ENCODE measurements at places on chromosomes 4 and X.

- no peak for DNase-seq
Measured at GRCh38 chrX:33385546-33385945, 174.2 kb upstream of the DMD start.

DNA sequence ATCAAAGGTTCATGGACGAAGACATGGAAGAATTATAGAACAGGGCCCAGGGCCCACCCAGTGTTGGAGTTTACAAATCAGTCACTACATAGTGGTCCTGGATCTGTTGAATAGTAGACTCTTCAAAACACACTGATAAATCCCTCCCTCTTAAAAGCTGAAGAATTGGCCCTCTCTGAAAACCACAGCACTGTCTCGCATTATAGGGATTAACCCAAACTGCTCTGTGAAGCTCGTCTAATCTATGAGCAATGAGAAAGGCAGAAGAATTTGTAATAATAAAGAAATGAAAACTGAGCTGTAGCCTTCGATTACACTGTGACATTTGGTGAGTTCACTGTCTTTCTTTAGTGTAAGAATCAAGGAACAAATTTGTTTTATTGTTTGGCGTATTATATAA is 92.5 kb upstream of the ZFP42 start:
- no peak for DNase-seq

GRCh38 chr4:156751486-156751885 is 220.1 kb downstream of the PDGFC start:
- no peak for DNase-seq

DNA sequence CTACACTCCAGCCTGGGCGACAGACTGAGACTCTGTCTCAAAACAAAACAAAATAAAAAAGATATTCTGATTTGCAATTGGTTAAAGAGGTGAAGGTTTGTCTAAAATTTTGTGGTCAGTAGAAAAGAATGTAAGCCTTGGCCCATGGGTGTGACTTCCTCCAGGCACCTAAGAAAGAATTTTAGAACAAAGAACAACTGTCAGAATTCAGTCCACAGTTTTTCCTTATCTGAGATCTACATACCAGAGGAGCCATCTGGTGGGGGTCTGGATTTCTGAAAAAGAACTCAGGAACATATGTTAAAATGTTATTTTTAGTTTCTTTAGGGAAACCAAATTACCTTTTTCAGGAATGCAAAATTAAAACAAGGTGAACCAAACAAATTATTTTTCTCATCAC is 434.1 kb downstream of the ANKRD50 start:
- no peak for DNase-seq

DNA sequence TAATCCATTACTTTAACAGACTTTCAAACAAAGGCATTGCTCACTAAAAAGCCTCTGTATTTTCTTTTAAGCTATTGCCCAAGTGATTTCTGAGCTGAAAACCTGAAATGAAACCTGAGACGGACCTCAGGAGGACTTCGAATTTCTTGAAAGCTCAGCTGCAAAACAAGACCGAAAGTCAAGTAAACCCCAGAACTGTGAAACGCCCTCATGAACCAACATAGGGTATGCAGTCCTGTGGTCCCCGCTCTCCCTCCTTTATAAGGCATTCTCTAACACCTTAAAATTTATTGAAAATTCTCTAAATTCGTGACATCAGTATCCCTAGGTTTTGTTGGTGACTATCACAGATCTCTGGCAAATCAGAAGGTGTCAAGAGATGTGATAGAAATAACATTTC is 91.8 kb downstream of the SHISA3 start:
- no peak for DNase-seq

- DNase-seq = no peak
Measured at GRCh38 chrX:43876680-43877079, 5.6 kb downstream of the MAOB start.

GRCh38 chr4:183286590-183287308 is 33.3 kb downstream of the CLDN22 start:
- no peak for DNase-seq

DNA sequence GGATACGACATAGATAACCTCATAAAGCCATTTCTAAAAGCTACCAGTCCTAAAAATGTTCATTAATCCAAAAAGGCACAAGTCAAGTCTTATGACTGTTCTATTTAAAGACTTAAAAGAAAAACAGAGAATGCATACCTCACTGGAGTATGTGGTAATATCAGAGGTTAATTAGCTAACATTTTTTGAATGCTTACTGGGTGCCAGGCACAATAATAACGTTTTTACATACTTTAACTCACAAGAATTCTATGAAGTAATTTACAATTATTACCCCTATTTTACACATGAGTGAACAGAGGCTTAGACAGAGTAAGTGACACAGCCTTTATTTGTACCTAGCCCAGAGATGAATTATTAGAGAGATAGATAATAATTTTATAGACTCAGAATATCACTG is 207.5 kb downstream of the PDGFC start:
- no peak for DNase-seq

- no peak for DNase-seq
Measured at GRCh38 chr4:3307891-3308575, 15.2 kb downstream of the RGS12 start.

DNA sequence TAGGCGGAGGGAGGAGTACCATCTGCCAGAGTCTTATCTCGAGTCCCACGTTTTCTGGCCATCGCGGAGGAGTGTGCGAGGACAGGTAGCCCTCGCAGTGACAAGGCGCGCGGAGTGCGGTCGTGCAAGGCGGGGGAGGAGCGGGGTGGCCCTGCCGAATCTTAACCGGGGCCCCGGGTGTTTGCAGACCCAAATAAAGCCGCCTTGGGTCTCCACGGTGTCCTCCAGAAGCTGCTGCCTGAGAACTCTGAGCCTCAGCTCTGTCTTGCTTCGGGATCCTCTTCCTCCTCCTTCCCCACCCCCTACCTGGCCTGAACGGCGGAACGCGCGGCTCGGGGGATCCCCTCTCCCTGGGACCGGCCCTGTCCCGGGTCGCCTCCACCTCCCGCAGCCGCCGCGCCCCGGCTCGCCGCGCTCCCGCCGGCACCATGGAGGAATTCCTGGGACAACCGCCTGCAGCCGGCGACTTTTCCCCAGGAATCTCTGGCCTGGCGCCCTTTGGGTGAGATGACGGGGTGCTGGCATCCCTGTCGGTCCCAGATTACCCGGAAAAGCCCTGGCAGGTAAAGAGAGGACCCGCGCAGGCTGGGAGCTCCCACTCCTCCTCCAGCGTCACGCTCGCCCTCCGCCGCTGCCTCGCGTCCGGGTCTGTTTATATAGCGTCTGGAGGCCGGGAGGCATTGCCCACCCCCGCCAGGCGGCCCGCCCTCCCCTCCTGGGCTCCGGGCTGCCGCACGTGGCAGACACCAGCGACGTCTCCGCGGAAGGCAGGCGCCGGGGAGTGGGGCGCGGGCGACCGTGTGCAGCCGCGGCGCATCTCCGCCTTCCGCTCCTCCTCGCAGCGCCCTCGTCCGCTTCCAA is at the start of gene GALNTL6:
Gene GALNTL6 (plus strand): TSS at position 740 of the 861 bp plus-strand sequence.
- DNase-seq = no peak

- no peak for DNase-seq
Measured at GRCh38 chr4:1495416-1496115, 89.3 kb upstream of the NKX1-1 start.

DNA sequence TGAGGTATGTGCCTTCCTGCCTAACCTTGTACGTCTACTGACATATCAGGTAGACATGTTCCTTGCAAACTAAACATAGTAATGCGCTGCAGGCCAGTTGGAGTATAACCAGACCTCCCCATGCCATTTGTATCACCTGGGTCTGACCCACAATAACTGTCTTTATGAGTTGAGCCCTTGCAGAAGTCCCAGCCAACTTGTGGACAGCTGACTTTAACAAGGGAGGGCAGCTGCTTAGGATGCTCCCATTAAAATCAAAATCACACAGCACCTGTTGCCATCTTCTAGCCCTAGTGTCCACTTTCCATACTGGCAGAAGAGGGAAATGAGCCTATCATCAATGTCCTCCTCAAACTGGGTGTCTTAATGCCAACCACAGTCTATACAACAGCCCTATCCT is 41.6 kb downstream of the KANTR start:
- DNase-seq = no peak

DNA sequence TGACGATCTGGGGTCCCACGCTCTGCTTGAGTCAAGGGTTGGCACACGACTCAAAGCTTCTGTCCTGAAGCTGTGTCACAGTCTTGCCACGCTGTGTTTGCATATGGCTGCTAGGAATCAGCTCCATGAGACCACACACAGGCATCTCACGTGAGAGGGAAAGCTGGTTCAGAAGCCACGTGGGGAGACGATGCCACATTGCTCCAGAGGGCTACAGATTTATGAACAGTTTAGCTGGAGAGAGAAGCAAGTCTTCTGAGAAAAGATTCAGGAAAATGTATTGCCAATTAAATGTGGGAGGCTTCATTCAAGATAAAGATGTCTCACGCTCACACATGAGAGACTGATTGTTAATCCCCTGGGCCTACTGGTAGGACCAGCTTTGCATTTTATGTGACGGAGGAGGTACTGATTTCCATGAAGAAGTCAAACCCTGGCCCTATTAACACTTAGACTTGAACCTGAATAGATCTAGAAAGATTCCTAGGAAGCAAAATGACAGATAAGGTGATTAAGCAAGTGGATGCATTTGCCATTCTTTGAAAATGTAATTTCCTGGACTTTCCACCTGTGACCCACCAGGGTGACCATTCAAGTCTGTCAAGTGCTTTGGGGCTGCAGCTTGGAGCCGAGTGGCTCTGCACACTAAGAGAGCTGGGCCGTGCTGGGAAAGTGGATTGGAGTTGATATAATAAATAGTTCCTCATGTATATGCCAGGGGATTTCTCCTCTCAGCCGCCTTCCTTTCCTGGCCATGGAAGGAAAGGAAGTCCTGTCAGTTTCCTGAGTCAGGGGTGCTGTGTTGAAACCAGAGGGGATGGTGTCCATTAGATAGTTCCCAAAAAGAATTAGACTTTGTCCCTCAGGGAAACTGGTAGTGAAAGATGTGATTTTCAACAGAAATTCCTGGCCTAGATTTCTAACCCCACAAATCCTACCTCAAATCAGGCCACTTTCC is 29.0 kb downstream of the ENPP6 start:
- no peak for DNase-seq

DNA sequence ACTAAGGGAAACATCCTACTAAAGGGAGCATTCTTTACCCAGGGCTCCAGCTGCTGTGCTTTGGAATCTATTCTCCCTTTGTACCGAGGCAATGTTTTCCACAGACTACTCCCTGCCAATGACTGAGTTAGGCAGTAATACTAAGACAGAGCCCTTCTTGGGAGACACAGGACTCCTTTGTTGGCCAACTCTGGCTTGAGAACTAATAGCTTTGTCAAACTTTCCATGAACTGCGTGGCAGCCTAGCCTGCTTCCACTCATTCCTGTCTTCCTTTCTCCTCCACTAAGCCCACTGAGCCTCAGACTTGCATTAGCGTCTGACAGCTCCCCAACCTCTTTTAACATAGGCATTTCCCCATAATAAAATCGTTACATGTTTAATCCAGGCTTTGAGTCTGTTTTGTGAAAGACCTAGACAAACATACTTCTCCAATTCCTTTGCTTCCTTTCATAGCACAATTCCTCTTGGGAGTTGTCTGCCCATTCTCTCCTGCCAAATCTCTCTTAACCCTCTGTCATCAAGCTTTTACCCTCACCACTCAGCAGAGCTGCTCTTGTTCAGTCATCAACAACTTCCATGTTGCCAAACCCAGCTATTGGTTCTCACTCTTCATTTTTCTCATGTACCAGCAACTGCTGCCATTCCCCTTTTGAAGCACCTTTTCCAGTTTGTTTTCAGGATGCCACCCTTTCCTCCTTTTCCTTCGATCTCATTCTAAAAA is 300.3 kb upstream of the IGFBP7 start:
- DNase-seq = no peak

DNA sequence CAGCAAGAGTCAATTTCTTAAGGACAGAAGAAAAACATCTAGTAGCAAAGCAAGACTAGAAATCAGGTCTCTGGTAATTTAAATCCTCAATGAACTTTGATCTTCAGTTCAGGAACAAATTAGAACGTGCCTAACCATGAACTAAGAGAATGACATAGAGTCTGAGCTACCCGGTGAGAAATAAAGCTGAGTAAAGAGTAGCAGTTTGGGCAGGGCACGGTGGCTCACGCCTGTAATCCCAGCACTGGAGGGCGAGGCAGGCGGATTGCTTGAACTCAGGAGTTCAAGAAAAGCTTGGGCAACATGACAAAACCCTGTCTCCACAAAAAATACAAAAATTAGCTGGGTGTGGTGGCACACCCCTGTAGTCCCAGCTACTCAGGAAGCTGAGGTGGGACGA is 37.7 kb downstream of the ACE2 start:
- DNase-seq = no peak

GRCh38 chr4:153432965-153433753 is 33.0 kb upstream of the TMEM131L start:
- peak; percentile 70 for DNase-seq

DNA sequence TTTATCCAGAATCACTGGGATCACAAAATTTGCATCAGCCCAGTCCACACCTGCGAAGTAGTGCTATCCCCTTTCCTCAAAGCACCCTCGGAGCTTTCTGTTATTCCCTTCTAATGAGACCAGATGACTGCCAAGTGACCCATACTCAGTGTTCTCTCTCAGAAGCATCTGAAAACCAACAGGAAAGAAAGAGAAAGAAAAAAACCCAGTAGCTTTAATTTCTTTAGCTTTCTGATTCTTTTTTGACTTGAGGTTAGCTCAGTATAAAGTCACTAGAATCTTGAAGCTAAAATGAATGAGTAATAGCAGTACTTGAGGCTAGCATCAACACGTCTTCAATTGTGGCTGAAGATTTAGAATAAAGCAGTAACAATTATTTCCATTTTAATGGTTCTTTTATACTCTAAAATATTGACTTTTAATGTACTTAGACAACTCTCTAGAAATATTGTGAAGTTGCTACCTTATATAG is 124.4 kb downstream of the ANK2 start:
- DNase-seq = no peak

- peak; percentile 57 for DNase-seq
Measured at GRCh38 chr4:174714393-174715211, 114.4 kb downstream of the GLRA3 start.

GRCh38 chr4:163588532-163588931 is 94.0 kb downstream of the TMA16 start:
- no peak for DNase-seq

- no peak for DNase-seq
Measured at GRCh38 chrX:142663330-142664095, 362.2 kb upstream of the SPANXN4 start.

DNA sequence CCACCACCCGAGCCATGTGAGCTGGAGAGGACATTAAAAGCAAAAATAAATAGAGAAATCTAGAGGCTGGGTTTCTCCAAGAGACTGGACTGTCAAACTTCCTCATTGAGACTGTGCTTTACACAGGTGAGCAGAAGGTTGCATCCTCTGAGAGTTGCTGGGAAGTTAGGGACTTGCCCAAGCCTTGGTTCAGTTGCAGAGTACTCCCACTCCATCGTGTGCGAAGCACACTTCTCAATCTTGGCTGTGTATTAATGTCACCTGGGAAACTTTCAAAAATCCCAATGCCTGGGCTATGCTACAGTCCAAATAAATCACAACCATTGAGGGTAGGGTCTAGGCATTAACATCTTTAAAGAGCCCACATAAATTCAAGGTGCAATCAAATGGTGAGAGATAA is 89.2 kb downstream of the ZNF330 start:
- DNase-seq = no peak

DNA sequence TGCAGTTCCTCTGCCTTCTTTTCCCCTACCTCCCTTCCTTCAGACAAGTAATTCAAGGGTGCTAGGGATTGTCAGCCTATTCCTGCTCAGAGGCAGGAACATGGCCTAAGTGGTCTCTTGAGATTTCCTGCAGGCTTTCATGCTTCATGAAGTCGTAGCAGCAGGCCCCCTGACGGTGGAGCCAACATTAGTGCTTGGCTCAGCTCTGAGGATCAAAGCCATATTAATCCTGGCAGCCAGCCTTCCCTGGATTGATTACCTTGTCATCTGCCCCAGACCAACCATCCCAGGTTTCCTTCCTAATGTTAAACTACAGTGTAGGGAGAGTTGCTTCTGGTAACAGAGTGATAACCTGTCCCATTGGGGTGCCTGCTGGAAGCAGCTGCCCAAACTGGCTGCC is 84.1 kb downstream of the SLC16A2 start:
- DNase-seq = no peak
